ENCODE measurements at places on chromosomes 2 and 18.

GRCh38 chr2:7027956-7028655, 110.9 kb downstream of the RNF144A start:
- DNase-seq: no peak

DNA sequence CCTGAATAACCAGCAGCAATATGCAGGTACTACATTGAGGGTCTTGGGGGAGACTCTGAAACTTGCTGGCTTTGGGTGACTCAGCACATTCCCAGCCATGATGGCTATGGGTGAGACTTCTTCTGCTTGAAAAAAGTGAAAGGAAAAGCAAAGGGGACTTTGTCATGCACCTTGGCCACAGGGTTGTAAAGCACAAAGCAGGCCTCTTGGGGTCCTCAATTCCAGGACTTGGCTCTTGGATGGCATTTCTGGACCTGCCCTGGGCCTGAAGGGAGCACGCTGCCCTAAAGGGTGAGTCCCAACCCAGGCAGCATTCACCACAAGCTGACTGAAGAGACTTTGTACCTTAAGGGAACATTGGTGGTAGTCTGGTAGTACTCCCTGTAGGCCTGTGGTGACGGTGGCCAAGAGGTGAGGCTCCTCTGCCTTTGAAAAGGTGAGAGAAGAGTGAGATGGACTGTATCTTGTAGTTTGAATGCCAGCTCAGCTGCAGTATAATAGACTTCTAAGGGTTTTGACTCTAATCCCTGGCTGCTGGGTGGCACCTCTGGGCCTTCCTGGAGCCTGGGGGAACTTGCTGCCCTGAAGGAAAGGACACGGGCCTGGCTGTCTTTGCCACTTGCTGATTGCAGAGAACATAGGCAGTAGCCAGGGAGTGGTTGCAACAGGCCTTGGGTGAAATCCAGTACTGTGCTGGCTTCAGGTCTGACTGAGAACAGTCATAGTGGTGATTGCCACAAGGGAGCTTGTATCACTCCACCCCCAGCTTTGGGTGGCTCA, 36.5 kb upstream of the CYTIP start:
- no peak for DNase-seq

DNA sequence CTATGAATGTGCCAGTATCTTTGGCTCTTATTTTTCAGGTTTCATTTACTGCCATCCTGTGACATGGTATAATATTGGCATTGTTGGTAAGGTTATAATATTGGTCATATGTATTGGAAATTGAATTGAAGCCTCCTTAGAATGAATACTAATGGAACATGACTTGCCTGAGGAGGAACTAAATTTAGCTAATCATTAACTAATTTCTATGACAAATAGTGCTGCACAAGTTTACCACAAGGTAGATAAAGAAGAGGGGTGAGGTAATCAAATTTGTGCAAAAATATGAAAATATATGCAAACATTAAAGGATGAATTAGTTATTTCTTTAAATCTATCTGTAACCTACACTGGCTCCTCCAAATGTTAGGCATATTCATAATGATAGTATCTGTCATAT, 43.2 kb upstream of the ORC2 start:
- DNase-seq: no peak

- DNase-seq: no peak
These were observed 24.2 kb downstream of the TRAF3IP1 start for GRCh38 chr2:238344517-238344916.

All from A549 (cell line).